ENCODE measurements at places on chromosomes 16 and 17.
A peak's percentile ranks its signal among the peaks of the same experiment; 100 is the strongest.

- peak; percentile 23 for DNase-seq
Measured at GRCh38 chr17:77572851-77573250, 385.7 kb upstream of the TNRC6C start.

DNA sequence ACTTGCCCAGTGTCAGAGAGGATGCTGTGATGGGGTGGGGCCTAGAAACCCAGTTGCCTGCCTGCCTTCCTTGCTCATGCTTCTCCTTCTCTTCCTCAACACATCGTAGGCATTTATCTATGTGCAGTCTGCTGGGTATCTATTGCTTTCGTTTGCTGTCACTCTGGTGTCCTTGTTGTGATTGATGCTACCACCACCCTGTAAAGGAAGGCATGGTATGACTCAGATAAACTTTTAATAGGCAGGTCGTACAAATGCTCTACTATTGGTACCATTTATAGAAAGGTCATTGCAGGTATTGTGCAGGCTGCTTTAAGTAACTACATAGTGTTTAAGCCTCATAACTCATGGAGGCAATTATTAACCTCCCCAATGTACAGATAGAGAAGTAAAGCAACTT, 368.9 kb downstream of the UTP18 start:
- DNase-seq = no peak

GRCh38 chr16:15803618-15804017, 53.2 kb downstream of the MYH11 start:
- no peak for DNase-seq

- DNase-seq = no peak
Measured at GRCh38 chr17:5580367-5580766, 3.9 kb downstream of the NLRP1 start.

GRCh38 chr17:45719335-45720071, 64.6 kb upstream of the CRHR1 start:
- peak; percentile 82 for DNase-seq

- no peak for DNase-seq
Measured at GRCh38 chr16:49672753-49673152, 183.2 kb downstream of the ZNF423 start.

- DNase-seq = no peak
Measured at GRCh38 chr16:661184-661821, 6.6 kb upstream of the RHOT2 start.

- no peak for DNase-seq
Measured at GRCh38 chr16:30743716-30744115, 4.5 kb upstream of the PHKG2 start.

GRCh38 chr16:81214745-81215166, 23.7 kb upstream of the BCO1 start:
- DNase-seq = no peak

DNA sequence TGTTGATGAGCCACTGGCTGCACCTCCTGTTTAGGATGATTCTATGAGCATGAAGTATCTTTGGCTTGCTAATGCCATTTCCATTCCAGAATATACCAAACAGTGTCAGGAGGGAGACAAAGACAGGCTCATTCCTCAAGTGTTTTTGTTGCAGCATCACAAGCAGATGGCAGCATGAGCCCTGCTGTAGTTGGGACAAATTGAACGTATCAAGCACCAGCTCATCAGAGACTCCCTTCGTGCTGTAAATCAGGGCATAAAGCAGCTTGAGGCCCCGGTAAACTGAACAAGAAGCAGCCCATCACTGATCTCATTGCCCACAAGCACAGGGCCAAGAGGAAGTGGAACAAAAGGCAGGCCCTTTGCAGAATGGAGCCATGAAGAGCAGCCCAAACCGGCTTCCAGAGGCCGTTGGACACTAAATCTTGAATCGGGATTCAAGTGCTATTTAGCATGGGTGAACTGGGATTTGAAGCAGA, 45.9 kb upstream of the HS3ST3A1 start:
- DNase-seq = no peak

GRCh38 chr16:66490774-66491715, 58.9 kb downstream of the TK2 start:
- DNase-seq = no peak

- DNase-seq = no peak
Measured at GRCh38 chr16:66516509-66516807, 33.5 kb downstream of the TK2 start.

DNA sequence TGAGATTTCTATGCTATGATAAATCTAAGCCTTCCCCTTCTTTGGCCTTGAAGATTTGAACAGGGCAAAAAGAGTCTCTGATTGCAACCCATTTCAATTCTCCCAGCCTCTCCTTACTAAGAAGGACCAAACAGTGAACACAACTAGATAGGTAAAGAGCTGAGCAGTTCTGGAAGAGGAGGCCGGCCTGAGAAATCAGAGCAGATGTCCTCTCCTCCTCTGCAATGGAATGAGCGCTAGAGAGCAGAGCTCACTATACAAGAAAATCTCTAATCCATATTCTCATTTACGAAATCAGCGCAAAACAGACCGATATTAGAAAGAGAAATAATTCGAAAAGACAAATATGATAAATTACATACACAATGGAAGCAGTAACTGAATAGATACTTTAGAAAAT, 124.2 kb downstream of the CDK5R1 start:
- DNase-seq = no peak

DNA sequence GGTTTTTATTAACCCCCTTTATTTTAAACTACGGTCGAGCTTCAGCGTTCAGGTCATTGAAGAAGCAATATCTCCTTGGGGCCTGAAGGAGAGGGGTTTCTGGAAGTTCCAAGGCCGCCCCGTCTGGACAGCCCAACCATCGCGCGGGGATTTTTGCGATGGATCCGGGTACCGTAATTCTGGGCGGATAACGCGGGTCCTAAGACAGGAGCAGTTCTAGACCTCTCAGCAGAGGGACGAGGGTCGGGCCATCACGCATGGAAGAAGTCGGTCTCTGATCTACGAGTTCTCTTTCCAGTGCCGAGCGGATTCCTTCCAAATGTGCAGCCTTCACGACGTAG, 3.6 kb downstream of the BORCS6 start:
- no peak for DNase-seq
